ENCODE measurements at places on chromosomes 7 and 10.

- no peak for DNase-seq
These were observed 6.2 kb downstream of the AVL9 start for GRCh38 chr7:32501522-32501921.

DNA sequence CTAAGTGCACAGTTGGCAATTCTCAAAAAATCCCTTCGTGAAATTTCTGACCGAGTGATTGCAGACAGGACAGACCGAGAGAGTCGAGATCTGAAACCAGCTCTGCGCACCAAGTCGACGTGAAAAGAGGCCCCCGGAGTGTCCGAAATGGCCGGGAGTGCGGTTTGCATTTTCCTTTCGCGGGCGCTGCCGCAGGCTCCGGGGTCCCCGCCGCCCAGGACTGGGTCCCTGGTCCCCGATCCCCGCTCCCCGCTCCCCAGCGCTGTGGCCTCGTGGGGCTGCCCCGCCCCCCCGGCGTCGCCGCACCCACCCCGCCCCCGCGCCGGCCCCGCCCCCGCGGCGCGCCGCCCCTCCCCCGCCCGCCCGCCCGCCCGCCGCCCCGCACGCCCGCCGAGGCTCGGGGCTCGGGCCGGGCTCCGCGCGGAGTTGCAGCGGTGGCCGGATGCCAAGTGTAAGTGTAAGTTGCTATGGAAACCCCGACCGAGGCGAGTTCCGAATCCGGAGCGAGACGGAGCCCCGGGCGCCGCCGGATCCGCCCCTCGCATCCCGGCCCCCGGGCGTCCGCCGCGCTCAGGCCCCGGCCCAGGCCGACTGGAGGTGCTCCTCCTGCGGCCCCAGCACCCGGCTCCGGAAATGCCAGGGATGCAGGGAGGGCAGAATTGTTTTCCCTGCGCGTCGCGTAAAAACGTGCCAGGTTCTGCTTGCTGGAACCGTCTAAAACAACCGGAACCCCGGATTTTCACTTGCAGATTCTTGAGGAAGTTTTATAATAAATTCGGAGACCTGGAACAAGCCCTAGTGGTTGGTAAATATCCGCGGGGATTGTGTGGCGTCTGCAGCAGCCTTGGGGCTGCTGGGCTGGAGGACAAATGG lies 4.6 kb downstream of the BMI1 start:
- DNase-seq: no peak

DNA sequence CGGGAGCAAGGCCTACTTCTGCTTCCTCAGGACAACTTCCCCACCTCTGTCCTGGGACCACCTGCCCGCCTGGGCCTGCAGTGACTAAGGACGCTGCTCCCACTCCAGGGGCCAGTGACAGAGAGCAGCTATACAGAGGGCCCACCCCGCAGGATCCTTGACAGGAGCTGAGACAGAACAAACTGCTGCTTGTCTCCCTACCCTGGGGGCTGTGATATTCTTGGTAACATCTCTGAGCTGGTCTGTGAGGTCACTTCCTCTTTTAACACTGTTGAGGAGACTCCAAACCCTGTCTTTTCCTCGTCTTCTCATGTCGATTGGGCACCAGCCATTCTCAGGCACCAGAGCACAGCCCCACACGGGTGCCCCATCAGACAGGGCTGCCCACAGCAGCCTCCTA lies 6.9 kb upstream of the MRPS24 start:
- DNase-seq: no peak

- no peak for DNase-seq
These were observed 29.1 kb upstream of the FAM20C start for GRCh38 chr7:163298-163695.

DNA sequence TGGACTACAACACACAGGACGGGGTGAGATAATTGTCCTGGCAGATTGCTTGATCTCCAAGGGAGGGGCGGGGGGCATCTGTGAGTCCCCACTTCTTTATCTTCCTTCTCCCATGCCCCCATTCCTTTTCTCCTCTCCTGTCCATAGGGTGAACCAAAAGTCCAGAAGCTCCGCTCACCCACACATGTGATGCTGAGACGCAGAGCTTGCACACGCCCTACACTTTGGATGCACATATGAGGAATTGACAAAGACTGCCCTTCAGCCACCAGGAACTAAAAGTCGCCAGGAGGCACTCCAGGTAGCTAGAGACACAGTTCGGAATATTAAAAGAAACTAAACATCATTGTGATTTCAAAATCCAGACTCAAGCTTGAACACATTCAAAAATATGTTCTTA lies 112.7 kb upstream of the FGFR2 start:
- DNase-seq: no peak

GRCh38 chr10:96656839-96657238 lies 63.5 kb downstream of the PIK3AP1 start:
- DNase-seq: no peak
